H1 (cell line): ENCODE measurements at places on chromosomes 7 and 10. TPM values are rescaled to one million over a fixed set of nuclear protein-coding genes. Genes with fewer than 3 reads are reported as not detected.

ASNS gene
- total RNA-seq: 135 and 150 TPM in 2 replicates

PILRA gene
- total RNA-seq: 7.3 and 7.6 TPM in 2 replicates

SVOPL gene
- 1.1 TPM in 2 replicates for total RNA-seq

AHR gene
- 8.7 and 9.7 TPM in 2 replicates for total RNA-seq

CYP2C8 gene
- 0.32 TPM in 1 of 2 replicates, not detected in the other for total RNA-seq

CPA4 gene
- total RNA-seq: not detected in 2 replicates

GPNMB gene
- 0.52 and 1.1 TPM in 2 replicates for total RNA-seq

SNX10 gene
- total RNA-seq: 9.6 and 9.9 TPM in 2 replicates

SLC26A3 gene
- not detected in 2 replicates for total RNA-seq
